Stimulated activated CD4-positive, alpha-beta T cell treated with anti-CD3 and anti-CD28 coated beads, TNF-alpha, amount 100 ng/mL, for 24 hours (primary cell): ENCODE measurements at places on chromosomes 1 and 21.

DNA sequence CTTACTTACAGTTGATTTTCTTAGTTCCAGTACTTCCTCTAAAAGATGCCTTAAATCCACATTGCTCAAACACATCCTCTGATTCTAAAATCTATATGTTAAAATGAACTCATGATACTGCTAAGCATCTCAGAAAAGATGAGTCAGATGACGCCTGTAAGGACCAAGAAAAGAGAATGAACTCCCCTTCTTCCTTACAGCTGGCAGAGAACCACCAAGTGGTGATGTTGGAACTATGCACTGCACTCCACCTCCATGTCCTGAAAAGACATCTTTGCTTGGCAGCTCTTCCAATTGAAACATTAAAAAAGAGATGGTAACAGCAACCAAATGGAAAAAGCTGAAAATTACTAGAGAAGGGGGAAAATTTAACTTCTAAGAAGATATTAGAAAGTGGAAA, 648.8 kb downstream of the PTPRC start:
- DNase-seq, result no peak

DNA sequence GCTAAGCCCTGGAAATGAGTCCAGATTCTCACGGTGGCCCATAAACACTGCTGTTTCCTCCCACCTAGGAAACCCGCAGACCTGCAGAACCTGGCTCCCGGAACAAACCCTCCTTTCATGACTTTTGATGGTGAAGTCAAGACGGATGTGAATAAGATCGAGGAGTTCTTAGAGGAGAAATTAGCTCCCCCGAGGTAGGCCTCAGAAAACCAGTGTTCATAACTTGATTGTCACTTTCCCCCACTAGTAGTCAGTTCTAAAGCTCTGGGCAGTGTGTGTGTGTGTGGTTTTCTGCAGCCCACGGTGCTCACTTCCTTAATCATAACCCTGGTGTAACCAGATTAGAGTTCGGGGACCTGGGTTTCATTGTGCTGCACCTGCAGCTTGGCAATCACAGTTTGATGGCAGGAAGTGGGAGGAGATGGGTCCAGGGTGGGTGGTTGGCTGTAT, 39.1 kb downstream of the CLIC6 start:
- DNase-seq, result peak; percentile 11

DNA sequence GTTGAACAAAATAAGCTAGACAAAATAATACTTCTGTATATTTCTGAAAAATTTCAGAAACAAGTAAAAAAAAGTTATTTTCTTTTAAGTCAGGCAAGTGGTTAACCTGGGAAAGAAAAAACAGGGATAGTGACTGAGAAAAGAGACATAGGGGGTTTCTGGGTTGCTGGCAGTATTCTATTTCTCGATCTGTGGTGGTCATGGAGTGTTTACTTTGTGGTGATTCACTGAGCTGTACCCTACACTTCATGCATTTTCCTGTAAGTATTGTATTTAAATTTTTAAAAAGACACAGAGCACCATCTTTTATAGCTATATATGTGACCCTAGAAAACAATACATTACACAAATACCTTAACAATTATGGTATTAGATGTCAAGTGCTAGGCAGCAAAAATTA, 58.2 kb downstream of the ZNF644 start:
- no peak for DNase-seq

- no peak for DNase-seq
Measured at GRCh38 chr1:246978785-246979184, 29.1 kb downstream of the ZNF695 start.

GRCh38 chr1:73176902-73177301, 894.6 kb upstream of the NEGR1 start:
- DNase-seq, result no peak

- DNase-seq, result no peak
Measured at GRCh38 chr1:92623187-92623778, 136.6 kb upstream of the GFI1 start.

DNA sequence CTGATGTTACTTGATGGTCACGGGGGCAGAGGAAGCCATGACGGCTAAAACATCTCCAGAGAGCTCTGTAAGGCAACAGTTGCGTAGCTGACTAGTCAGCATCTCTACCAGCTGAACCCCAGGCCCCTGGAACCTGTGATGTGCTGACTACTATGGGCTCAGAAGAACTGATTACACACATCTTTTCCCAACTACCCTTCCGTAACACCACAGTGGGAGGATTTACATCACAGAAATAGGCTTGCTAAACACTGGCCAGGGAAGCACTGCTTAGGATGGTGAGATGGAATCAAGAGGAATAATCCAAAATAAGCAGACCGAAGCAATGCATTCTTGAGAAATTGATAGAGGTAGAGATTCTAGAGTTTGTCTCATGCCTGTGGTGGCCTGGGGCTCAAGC, 122.5 kb downstream of the SMYD2 start:
- no peak for DNase-seq

- no peak for DNase-seq
Measured at GRCh38 chr1:29232387-29232786, 1.7 kb upstream of the MECR start.

GRCh38 chr1:205443585-205444299, 12.1 kb downstream of the BLACAT1 start:
- no peak for DNase-seq

DNA sequence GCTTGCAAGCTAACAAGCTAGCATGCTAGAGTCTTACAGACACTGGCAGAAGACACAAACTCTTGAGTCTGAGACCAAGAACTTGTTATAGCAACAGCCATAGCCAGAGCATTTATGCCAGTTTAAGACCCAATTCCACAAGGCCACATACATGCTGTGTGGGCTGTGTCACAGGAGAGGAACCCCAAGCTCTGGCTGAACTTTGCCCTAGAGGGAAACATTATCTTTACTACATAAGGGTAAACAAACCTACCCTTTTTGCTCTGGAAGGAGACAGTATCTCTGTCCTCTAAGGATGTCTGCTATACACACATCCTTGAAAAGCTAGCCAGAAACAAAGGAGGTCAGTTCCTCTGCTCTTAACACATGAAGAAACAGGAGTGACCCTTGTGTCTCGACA, 70.3 kb downstream of the HSF2BP start:
- DNase-seq, result no peak

DNA sequence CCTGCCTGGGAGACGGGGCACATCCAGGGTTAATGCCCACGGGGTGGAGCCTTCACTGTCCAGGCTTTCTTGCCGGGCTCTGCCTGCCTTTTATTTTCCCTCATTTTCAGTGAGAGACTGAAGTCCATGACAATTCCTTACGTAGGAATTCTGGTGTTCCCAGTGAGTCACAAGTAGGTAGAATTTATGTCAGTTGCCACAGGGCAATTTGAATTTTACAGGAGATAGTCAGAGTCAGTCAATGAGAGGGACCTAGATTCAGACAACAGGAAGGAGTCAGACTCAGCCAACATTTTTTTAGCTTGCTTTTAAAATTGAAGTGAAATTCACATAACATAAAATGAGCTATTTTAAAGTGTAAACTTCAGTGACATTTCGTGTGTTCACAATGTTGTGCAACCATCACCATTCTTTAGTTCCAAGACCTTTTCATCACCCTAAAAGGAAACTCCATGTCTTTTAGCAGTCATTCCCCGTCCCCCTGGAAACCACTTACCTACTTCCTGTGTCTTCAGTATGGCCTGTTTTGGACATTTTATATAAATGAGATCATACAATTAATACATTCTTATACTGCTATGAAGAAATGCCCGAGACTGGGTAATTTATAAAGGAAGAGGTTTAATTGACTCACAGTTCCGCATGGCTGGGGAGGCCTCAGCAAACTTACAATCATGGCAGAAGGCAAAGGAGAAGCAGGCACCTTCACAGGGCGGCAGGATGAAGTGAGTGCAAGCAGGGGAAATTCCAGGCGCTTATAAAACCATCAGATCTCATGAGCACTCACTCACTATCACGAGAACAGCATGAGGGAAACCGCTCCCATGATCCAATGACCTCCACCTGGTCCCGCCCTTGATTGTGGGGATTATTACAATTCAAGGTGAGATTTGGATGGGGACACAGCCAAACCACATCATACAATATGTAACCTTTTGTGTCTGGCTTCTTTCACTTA, 14.6 kb downstream of the AJAP1 start:
- no peak for DNase-seq

- DNase-seq, result no peak
Measured at GRCh38 chr1:109769330-109770078, 5.8 kb upstream of the EPS8L3 start.

DNA sequence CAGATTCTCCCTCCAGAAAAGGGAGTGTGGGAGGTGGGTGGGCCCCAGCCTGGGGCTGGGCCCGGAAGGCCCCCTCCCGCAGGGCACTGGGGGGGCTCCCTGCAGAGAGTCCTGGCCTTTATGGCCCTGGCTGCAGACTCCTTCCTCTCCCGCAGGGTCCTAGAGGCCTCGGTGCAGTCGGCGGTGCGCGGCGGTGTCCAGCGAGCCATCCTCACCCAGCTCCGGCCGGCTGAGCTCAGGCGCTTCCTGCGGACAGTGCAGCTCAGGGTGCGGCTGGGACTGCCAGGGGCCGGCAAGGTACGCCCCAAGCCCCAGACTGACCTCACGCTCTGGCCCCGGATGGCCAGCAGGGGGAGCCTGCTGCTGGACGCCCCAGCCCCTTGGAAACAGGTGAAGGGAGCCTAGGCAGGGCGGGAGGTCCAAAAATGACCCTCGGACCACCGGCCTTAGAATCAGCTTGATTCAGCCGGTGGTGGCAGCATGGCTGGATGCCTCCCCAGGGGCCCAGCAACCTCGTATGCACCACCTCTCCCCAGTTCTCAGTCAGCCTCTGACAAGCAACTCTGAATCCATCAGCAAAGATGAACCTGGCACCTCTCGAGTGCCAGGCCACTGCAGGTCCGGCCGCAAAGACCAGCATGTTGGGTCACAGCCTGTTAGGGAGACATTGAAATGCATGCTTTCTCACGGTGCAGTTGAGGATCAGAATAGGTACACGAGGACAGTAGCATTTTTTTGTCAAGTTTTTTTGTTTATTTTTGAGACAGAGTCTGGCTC, 20.6 kb downstream of the MTHFR start:
- no peak for DNase-seq

- DNase-seq, result no peak
Measured at GRCh38 chr1:197519741-197520334, 251.8 kb downstream of the CRB1 start.

DNA sequence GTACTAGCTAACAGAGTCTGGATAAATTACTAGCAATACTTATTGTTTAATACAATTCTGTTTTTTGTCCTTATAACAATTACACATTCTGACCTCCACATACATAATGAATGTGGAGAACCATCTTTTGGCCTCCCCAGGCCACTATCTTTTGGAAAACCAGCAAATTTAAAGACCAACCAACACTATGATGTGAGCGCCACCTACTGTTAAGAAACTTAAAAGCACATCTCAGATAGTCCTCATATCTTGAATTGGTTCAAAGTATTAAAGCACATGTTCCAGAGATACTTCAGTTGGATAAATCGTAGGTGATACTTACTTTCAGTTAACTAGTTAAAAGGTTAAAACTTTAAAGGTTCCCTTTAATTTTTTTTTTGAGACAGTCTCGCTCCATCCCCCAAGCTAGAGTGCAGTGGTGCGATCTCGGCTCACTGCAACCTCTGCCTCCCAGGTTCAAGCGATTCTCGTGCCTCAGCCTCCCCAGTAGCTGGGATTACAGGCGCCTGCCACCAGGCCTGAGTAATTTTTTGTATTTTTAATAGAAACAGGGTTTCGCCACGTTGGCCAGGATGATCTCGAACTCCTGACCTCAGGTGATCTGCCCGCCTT, 29.3 kb upstream of the USP1 start:
- peak; percentile 4 for DNase-seq

DNA sequence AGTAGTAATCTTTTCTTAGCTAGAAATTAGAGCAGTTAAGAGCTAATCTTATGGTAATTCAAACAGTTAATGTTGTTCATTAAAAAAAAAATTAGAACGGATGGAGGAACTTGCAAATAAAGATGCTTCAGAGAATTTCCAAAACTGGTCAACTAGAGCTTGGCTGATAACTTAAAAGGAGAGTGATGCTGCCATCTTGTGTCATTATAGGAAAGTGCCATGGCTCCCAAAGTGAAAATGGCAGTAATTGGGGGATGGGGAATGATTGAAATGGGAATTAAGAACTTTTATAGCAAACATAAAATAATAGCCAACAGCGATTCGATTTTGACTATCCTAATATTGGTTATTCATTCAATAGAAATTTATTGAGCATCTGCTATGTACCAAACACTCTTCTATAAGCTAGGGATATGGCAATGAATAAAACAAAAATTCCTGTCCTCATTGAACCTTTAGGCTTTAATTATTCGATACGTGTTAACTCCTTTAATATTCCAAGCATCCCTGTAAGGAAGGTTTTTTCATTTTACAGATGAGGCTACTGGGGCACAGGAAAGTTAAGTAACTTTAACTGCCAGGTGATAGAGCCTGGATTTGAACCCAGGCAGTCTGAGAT, 5.7 kb upstream of the PLPP3 start:
- no peak for DNase-seq

DNA sequence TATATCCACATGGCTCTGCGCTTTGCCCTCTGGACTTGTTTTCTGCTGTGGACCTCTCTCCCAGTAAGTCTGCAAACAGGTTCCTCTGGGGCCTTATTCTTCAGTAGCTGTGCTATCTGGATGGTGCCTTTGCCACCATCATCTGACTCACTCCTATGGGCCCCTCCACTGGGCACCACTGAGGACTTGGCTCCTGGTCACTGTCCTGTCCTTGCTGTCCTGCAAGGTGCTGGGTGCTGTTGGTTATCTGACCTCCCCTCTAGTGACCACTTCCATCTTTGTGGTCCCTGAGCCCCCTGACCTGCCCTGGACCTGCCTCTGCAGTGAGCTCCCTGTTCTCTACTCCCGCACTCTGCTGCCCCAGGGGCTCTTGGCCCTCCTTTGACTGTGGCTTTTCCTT, 6.7 kb downstream of the CNIH3 start:
- no peak for DNase-seq

GRCh38 chr1:228669242-228669585, 66.1 kb upstream of the RHOU start:
- DNase-seq, result no peak

DNA sequence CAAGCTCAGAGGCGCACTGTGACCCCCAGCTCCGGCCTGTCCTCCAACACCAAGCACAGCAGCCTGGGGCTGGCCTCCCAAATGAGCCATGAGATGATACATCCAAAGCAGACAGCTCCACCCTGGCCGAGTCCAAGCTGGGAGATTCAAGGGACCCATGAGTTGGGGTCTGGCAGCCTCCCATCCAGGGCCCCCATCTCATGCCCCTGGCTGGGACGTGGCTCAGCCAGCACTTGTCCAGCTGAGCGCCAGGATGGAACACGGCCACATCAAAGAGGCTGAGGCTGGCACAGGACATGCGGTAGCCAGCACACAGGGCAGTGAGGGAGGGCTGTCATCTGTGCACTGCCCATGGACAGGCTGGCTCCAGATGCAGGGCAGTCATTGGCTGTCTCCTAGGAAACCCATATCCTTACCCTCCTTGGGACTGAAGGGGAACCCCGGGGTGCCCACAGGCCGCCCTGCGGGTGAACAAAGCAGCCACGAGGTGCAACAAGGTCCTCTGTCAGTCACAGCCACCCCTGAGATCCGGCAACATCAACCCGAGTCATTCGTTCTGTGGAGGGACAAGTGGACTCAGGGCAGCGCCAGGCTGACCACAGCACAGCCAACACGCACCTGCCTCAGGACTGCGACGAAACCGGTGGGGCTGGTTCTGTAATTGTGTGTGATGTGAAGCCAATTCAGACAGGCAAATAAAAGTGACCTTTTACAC, 29.1 kb downstream of the SLC19A1 start:
- no peak for DNase-seq
